ENCODE measurements at places on chromosomes 11 and 22.

DNA sequence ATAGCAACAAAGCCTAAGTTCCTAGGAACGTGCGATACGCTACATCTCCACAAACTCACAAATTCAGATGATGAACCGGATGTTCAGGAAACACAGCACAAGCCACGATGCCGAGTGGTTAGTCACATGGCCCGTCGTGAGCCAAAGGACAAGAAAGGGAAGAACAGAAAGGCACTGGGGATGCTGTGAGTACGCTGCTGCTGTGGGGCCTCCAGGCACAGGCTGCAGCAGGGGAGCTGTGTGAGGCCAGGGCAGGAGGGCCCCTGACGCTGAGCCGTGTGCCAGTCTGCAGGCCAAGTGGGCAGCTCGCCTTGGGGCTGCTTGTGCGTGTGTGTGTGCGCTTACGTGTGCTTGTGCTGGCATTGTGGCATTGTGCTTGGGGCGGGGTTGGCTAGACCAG, 89.4 kb downstream of the CTTN start:
- DNase-seq, result peak; percentile 16

DNA sequence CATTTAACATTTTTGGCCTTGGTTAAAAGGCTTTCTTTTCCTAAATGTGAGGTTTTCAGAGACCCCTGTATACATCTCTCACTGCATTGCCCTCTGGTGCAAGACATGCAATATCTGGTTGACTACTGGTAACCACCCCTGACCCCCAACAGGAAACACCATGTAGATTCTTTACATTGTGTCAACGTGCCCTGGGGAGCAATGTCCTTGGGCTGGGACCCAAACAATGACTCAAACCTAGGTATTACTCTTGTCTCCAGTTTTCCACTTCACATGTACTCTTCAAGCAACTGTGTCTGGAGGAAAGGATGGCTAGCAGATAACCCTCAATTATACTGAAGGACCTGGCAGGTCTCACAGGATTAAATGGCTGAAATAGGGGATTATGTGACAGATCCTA, 1.1 kb upstream of the GPR83 start:
- DNase-seq, result no peak

DNA sequence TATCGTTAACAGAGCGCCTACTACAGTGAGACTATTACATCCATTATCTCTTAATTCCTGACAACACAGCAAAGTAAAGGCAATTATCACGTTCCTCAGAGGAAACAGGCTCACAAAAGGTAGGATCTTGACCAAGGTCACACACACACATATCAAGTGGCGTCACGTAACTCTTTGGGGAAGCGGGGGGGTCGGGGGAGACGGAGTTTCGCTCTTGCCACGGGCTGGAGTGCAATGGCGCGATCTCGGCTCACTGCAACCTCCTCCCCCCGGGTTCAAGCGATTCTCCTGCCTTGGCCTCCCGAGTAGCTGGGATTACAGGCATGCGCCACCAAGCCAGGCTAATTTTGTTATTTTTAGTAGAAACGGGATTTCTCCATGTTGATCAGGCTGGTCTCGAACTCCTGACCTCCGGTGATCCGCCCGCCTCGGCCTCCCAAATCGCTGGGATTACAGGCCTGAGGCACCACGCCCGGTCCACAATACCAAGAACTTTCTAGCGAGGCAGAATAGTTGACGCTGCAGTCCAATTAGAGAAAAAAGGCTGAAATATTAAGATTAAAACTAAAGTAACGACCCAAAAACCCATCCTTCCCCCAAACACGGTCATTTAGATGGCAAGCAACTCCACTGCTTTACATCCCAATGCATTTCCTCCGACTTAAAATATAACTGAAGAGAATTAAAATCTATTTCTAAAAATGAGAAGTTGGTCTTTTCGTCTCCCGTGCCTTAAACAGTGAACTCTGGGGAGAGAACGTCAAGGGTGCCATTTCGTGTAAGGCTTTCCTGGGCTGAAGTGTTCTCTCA, 1.2 kb downstream of the DDX17 start:
- DNase-seq, result no peak

DNA sequence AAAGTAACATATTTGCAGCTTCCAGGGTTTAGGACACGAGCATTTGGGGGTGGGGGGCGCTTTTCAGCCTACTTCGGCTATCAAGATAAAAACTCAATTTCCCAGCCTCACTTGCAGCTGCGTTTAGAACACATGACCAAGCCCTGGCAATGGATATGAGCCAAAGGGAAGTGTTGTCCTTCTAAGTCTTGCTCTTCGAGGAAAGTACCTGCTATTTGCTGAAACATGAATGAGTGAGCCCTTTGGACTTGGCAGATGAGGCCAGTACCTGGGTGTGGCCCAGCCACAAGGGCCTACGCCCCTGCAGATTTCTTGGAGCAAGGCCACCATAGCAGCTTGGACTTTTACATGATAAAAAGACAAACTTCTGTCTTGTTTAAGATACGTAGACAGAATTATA, 60.2 kb upstream of the SORL1 start:
- no peak for DNase-seq

DNA sequence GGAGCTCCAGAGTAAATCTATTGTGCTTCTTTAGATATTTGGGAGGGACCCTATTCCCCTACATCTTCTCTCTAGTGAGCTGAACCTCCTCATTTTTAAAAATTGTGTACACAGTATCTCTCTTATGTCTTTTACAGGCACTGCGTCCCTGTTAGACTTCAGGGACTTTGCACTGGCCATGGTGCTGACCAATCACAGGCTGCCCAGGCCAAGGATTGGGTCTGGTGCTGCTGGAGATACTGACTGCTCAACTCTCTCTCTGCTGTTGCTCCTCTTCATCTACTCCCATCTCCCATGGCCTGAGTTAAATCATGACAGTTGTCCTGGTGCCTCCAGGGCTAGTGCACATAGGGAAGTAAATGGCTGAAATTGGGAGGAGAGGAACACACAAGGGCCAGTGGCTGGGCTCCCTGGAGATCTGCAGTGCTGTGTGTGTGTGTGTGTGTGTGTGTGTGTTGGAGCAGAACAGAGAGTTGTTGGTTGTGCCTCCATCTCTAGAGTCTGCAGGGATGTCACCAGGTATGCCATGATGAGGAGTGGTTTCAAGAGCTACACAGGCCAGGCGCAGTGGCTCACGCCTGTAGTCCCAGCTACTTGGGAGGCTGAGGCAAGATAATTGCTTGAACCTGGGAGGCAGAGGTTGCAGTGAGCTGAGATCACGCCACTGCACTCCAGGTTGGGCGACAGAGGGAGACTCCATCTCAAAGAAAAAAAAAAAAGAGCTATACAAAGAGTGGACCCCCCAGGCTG, 155.3 kb downstream of the ST3GAL4 start:
- DNase-seq, result no peak

All from Ammon's horn (tissue), 1 donor.